ENCODE measurements at places on chromosomes 7 and 10.

DNA sequence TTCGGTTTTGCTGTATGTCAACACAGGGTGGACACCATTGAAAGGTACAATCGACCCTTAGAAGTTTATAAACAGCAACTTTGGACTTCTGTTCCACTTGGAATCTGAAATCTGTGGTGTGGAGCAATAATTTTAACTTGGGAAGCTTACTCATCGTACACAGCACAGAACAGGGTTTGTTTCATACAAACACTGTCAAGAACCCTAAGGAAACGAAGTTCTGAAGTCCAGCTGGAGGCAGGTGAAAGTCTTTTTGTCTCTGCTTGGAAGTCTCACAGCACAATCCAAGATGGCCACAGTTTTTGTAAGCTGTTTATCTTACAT lies 31.5 kb downstream of the NMT2 start:
- peak; percentile 49 for DNase-seq
- H3K4me1 ChIP-seq = no peaks in the 10 kb centered on the region
- H3K36me3 ChIP-seq = peaks cover 20% of the 10 kb centered on the region
- no peak overlapping the region for H3K27ac ChIP-seq
- H3K27me3 ChIP-seq = no peaks in the 10 kb centered on the region
- no peak overlapping the region for H3K4me3 ChIP-seq

- no peak for DNase-seq
- H3K4me3 ChIP-seq = peak overlapping the region; percentile 83
- H3K27ac ChIP-seq = peak overlapping the region; percentile 83
- no peaks in the 10 kb centered on the region for H3K27me3 ChIP-seq
- H3K4me1 ChIP-seq = peaks cover 19% of the 10 kb centered on the region
- H3K36me3 ChIP-seq = peaks cover 4% of the 10 kb centered on the region
Measured at GRCh38 chr10:6204063-6204340, 1.3 kb downstream of the PFKFB3 start.

- H3K4me3 ChIP-seq = no peak overlapping the region
- H3K27me3 ChIP-seq = no peaks in the 10 kb centered on the region
- peak; percentile 56 for DNase-seq
- H3K27ac ChIP-seq = no peak overlapping the region
- H3K36me3 ChIP-seq = no peaks in the 10 kb centered on the region
Measured at GRCh38 chr7:143415742-143416397, 7.2 kb upstream of the EPHA1 start.

GRCh38 chr10:93553482-93554315 lies 12.8 kb upstream of the FFAR4 start:
- H3K36me3 ChIP-seq = no peaks in the 10 kb centered on the region
- DNase-seq = no peak
- peaks cover 4% of the 10 kb centered on the region for H3K27me3 ChIP-seq
